Kidney epithelial cell (primary cell): ENCODE measurements at places on chromosomes 1 and 21.

- DNase-seq = peak; percentile 58
Measured at GRCh38 chr1:175197531-175197930, 5.0 kb upstream of the KIAA0040 start.

DNA sequence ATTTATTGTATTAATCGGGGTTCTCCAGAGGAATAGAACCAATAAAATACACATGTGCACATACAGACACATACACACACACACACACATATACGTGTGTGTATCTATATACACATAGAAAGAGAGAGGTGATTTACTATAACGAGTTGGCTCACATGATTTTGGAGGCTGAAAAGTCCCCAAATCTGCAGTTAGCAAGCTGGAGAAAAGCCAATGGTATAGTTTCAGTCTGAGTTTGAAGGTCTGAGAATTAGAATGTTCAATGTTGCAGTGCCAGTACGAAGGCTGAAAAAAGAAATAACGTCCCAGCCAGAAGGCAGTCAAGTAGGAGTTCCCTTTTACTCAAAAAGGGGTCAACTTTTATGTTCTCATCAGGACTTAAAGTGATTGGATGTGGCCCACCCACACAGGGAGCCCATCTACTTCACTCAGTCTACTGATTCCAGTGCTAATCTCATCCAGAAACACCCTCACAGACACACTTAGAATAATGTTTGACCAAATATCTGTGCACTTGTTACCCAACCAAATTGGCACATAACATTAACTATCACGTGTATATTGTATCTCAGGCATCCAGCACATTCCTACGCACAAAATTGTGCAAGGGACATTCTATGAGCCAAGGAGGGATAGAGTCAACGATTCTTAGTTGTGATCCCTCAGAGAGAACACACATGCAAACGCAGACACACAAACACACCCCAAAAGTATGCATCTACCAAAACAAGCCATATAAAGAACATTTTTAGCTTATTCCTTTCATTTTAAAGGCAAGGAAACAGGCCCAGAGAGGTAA, 195.5 kb upstream of the DUSP10 start:
- no peak for DNase-seq

- peak; percentile 5 for DNase-seq
Measured at GRCh38 chr1:247681288-247681897, 1.9 kb upstream of the OR13G1 start.

- no peak for DNase-seq
Measured at GRCh38 chr1:1665815-1666251, 7.0 kb upstream of the CDK11B start.

- no peak for DNase-seq
Measured at GRCh38 chr21:41613533-41613909, 105.6 kb upstream of the TMPRSS2 start.

GRCh38 chr1:11650331-11650991, 3.8 kb downstream of the FBXO2 start:
- no peak for DNase-seq
